Aorta (tissue), 5 donors: ENCODE measurements at places on chromosomes 12 and 14. TPM values are rescaled to one million over a fixed set of nuclear protein-coding genes. Genes with fewer than 3 reads are reported as not detected.

FAM222A gene
- total RNA-seq: 0.52 TPM

NID2 gene
- total RNA-seq: 22.1 TPM

GRCh38 chr14:54706769-54707168 lies 139.8 kb downstream of the SAMD4A start:
- no peak overlapping the region for H3K27ac ChIP-seq
- no peak for DNase-seq
- H3K4me1 ChIP-seq: peaks cover 14% of the 10 kb centered on the region
- H3K27me3 ChIP-seq: no peaks in the 10 kb centered on the region
- no peaks in the 10 kb centered on the region for H3K36me3 ChIP-seq
- no peak overlapping the region for H3K4me3 ChIP-seq

DNA sequence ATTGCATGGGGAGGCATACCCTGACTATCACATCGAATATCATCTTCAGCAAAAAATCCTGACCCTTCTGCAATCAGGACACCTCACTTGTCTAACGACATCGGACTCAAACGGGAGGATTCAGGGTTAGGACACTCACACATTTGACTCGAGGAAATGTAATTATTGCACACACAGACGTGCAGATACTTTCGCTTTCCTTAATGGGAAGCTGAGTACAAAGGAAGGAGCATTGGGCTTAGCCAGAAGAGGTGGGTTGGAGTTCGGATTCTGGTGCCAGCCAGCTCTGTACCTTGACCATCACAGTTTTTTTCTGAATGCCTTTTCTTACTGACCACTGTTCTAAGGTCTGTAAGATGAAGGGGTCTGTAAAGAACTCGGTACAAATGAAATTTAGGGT lies 260.4 kb downstream of the GALC start:
- no peaks in the 10 kb centered on the region for H3K4me1 ChIP-seq
- no peak for DNase-seq
- no peak overlapping the region for H3K4me3 ChIP-seq
- no peak overlapping the region for H3K27ac ChIP-seq

GRCh38 chr14:77103951-77104350 lies 5.9 kb downstream of the CIPC start:
- H3K36me3 ChIP-seq: peaks cover 2% of the 10 kb centered on the region
- H3K4me1 ChIP-seq: peaks cover 22% of the 10 kb centered on the region
- H3K27ac ChIP-seq: peak overlapping the region; percentile 88

DNA sequence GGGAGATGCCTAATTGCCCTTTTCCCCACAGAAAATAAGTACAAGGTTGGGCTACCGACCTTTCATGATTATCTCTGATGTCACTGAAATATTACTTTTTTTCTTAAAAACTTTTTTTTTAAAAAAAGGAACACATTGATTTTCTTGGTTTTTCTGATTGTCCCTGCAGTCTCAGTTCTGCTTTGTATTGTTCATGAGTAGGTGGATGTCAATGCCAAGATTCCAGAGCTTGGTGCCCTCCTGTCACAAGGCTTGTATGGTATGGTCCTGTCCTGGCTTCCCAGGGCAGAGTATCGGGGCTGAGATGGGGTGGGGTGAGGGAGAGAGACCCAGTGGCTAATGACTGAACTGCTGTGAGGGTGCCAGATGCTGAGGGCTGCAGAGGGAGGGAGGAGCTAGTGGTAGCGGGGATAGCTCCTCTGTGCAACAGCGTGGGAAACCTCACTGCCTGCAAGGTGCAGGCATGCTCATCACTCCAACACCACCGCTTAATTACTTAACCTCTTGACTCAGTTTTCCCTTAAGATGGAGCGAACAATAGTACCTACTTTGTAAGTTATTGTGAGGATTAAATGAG lies 4.4 kb upstream of the CTDSP2 start:
- no peaks in the 10 kb centered on the region for H3K27me3 ChIP-seq
- H3K36me3 ChIP-seq: no peaks in the 10 kb centered on the region

KRT86 gene
- 0.45 TPM for total RNA-seq

- H3K27ac ChIP-seq: no peak overlapping the region
- no peaks in the 10 kb centered on the region for H3K27me3 ChIP-seq
- DNase-seq: peak; percentile 66
- no peaks in the 10 kb centered on the region for H3K4me1 ChIP-seq
- no peak overlapping the region for H3K4me3 ChIP-seq
Observed at GRCh38 chr14:99231850-99232713, 39.9 kb downstream of the BCL11B start.

- H3K27ac ChIP-seq: no peak overlapping the region
- H3K4me3 ChIP-seq: no peak overlapping the region
- H3K4me1 ChIP-seq: no peaks in the 10 kb centered on the region
- no peaks in the 10 kb centered on the region for H3K36me3 ChIP-seq
Observed at GRCh38 chr14:103488960-103489359, 33.7 kb downstream of the CKB start.

DNA sequence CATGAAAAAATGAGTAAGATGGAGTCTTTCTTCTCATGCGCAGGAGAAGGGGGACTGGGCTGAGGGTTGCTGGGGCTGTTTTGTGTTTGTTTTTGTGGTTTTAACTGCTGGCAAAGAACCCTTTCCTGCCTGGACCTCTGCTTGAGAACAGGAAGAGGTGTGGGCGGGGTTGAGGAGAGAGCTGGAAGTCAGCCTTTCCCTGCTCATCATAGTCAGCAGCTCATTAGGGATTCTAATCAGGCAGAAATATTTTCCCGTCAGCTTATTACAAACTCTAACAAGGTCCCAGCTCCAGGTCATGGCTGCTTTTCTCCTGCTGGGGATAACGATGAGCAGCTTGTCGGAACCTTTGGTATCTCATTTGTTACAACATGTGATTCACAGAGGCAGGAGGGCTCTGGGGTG lies 185.0 kb upstream of the NRXN3 start:
- H3K27ac ChIP-seq: no peak overlapping the region
- H3K4me1 ChIP-seq: no peaks in the 10 kb centered on the region
- H3K27me3 ChIP-seq: no peaks in the 10 kb centered on the region
- DNase-seq: no peak
- H3K36me3 ChIP-seq: no peaks in the 10 kb centered on the region
- no peak overlapping the region for H3K4me3 ChIP-seq

DNA sequence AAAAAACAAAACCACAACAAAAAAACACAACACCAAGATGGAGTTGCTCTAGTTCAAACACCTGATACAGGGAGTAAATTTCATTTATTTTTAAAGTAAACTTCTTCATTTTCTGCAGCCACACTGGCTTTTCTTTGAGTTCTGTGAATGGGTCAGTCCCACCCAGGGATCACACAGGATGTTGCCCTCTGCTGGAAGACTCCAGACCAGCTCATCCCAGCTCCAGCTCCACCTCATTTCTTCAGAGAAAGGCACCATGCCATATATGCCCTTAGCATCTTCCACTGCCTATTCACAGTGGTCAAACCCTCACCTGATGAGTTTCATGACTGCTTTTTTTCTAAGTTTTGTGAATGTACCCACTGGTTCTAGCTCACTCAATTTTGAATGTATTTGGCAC lies 8.0 kb downstream of the GLIPR1 start:
- H3K4me1 ChIP-seq: peaks cover 12% of the 10 kb centered on the region
- no peak overlapping the region for H3K27ac ChIP-seq

NCOR2 gene
- 201 TPM for total RNA-seq

GRCh38 chr12:94127239-94128131 lies 20.9 kb upstream of the PLXNC1 start:
- no peaks in the 10 kb centered on the region for H3K4me1 ChIP-seq
- H3K27me3 ChIP-seq: no peaks in the 10 kb centered on the region
- H3K4me3 ChIP-seq: no peak overlapping the region
- no peak for DNase-seq

GRCh38 chr12:46292754-46293402 lies 24.0 kb upstream of the SLC38A1 start:
- H3K4me1 ChIP-seq: no peaks in the 10 kb centered on the region
- no peak for DNase-seq
- H3K4me3 ChIP-seq: no peak overlapping the region
- no peaks in the 10 kb centered on the region for H3K36me3 ChIP-seq
- no peaks in the 10 kb centered on the region for H3K27me3 ChIP-seq

DNA sequence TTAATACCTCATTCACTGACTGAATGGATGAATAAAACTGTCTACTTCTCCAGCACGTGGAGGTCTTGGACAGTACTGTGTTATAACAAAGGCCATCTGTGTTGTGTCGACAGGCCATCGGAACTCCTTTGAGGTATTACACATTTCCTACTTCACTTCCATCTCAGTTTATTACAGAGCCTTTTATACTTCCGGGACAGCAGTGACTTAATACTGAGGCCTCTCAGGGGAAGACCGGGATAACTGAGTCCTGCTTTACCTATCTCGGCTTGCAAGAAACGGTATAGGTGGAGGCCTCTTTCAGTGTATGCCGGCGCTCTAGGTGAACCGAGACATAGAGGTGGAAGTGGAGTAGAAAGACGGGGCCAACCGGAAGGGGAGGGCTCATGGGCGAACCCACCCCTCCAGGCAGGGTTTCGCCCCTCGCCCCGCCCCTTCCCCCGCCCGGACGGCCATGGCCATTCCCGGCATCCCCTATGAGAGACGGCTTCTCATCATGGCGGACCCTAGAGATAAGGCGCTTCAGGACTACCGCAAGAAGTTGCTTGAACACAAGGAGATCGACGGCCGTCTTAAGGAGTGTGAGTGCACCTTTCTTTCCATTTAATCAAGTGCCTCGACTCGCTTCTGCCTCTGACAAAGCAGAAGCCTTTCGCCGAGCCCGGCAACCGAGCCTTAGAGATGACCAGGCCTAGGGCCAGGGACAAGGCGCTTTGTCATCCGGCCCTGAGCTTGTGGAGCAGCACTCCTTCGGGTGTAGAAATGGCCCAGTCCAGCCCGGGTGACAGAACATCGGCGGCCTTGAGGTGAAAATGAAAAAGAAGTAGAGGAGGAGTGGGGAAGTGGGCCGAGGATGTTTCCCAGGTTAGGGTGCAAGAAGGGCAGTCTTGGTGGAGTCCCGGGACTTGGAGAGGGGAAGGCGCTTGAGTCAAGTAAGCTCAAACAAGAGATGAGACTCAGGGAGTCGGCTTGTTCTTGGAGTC lies at the start of gene PSMC6:
Gene PSMC6, plus strand, starts transcription at position 477 of the 983 bp plus-strand sequence. Its CDS starts 20 bp downstream, at position 497.
- H3K27ac ChIP-seq: peak within 1 kb of the TSS; percentile 94
- peak; percentile 99 for DNase-seq
- H3K36me3 ChIP-seq: no peaks in the 10 kb centered on the region
- no peaks in the 10 kb centered on the region for H3K27me3 ChIP-seq
- H3K4me3 ChIP-seq: peak within 1 kb of the TSS; percentile 95
- peaks cover 5% of the 10 kb centered on the region for H3K4me1 ChIP-seq

ADAMTS20 gene
- total RNA-seq: not detected

GLIPR1L1 gene
- not detected for total RNA-seq

IAPP gene
- total RNA-seq: not detected

- no peaks in the 10 kb centered on the region for H3K27me3 ChIP-seq
- DNase-seq: no peak
- no peak overlapping the region for H3K4me3 ChIP-seq
- H3K27ac ChIP-seq: no peak overlapping the region
Observed at GRCh38 chr12:91326058-91327027, 143.7 kb upstream of the DCN start.

GRCh38 chr14:57573173-57573572 lies 79.5 kb upstream of the CCDC198 start:
- H3K4me1 ChIP-seq: no peaks in the 10 kb centered on the region
- H3K27ac ChIP-seq: no peak overlapping the region
- H3K27me3 ChIP-seq: no peaks in the 10 kb centered on the region
- no peak overlapping the region for H3K4me3 ChIP-seq
- H3K36me3 ChIP-seq: no peaks in the 10 kb centered on the region

DNA sequence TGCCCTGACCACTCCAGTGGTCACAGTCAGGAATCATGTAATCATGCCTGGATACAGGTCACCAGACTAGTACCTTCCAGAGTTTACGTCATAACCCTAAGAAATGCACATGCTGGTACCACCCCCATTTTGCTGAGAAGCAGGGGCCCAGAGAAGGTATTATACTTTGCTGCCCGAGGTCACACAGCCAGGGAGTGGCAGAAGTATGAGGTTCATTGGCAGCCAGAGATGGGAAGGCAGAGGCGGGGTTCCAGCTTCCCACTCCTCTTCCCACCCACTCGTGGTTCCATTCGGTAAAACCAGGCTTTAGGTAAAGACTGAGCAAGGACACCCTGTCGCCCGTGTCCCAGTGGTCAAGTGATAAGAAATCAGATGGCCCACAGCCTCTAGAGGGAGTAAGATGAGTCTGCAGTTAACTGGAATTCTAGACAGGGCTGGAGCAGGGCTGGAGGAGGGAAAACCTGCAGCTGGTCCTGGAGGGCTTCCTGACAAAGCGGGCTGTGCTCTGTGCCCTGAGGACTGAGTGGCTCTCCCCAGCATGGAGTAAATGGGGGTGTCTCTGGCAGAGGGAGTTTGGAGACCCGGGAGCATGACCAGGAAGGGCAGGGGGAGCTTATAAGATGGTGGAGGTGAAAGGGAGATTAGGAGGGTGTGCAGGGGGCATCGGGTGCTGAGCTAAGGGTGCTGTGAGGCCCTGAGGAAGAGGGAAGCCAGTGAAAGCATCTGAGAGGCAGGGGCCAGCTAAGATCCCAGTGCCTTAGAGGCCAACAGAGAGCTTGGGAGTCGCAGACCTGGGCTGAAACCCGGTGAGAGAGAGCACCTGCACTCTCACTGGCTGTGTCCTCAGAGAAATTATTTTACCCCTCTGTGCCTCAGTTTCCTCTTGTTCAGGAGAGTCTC lies 5.7 kb downstream of the FAM222A start:
- H3K4me3 ChIP-seq: no peak overlapping the region
- H3K27me3 ChIP-seq: no peaks in the 10 kb centered on the region
- H3K4me1 ChIP-seq: no peaks in the 10 kb centered on the region
- DNase-seq: no peak
- no peaks in the 10 kb centered on the region for H3K36me3 ChIP-seq

DNA sequence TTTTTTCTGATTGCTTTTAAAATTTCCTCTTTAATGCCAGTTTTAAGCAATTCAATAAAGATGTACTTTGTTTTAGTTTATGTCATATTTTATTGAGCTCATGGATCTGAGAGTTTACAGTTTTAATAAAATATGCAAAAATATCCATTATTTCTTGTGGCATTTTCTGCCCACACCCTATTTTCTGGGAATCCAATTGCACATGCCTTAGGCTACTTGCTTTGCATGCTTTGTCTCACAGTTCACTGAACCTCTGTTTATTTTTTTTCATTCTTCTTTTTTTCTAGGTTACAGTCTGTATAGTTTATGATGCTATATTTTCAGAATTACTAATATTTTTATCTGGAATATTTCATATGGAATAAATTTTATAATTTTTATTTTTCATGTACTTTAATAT lies 1258.0 kb downstream of the FSCB start:
- H3K4me3 ChIP-seq: no peak overlapping the region
- no peaks in the 10 kb centered on the region for H3K27me3 ChIP-seq
- no peak overlapping the region for H3K27ac ChIP-seq
- H3K4me1 ChIP-seq: no peaks in the 10 kb centered on the region
- no peak for DNase-seq

C14orf39 gene
- not detected for total RNA-seq

CLEC2A gene
- total RNA-seq: not detected
